ENCODE measurements at places on chromosomes 16 and 17.

- no peak for DNase-seq
These were observed 74.6 kb upstream of the TMEM97 start for GRCh38 chr17:28244446-28244845.

- DNase-seq = no peak
These were observed 12.8 kb downstream of the FAM20A start for GRCh38 chr17:68588362-68588761.

- no peak for DNase-seq
These were observed 81.8 kb upstream of the CCL2 start for GRCh38 chr17:34173241-34173640.

DNA sequence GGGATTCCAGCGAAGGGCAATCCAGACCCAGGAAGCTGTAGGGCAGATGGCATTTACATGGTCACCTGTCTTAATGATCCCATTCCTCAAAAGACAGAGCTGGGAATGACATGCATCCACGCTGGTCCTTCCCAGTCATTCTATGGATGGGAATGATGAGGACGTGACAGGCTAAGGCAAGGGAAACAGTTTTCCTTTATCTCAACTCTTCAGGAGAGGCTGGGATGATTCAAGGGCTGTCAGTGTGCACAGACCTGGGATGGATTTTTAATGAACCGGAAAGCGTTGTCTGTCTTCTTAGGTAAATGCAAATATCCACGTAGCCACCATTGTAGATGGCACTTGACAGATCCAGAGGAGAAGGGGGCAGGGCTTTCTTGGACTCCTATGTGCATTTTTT, 483.2 kb upstream of the EEF2KMT start:
- no peak for DNase-seq

DNA sequence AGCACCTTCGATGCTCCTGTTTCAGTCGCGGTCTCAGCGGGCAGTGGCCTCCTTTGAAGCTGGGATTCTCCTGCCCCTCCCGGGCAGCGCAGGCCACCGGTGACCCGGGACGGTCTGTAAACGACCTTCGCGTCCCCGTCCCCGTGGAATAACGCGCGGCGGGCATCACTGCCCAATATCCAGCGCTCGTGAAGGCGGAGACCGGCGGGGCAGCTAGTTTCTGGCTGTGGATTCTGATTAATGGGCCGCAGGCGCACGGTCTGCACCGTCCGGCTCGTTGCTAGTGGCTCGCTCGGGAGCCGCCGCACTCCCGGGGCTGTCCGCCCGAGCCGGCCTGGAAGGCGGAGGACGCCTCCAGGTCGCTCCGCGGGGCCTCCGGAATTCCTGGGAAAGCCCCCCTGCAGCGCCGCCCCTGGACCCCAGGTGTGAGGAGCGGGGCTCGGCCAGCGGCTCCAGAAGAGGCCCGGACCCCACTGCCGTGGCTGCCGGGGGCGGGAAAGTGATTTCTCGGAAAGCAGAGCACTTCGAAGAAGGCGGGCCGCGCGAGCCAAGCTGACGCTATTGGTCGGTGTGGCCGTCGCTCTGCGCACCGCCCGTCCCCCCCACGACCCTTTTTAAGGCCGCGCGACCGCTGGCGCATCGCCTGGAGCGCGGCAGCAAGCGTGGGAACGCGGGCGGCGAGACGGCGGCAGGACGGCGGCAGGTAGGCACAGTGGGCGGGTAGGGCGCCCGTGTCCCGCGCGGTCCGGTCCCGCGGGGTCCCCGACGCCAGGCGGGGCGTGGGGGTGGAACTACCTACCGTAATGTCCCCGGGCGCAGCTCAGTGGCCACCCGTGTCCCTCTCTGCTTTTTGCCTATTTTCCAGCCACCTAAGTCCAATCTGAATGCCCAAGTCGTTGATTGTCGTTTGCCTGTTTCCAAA, at the start of gene IRF8:
TSS of gene IRF8 (plus strand) at position 642 of the 922 bp plus-strand sequence. CDS start 3,854 bp downstream, outside the sequence.
- peak; percentile 15 for DNase-seq

DNA sequence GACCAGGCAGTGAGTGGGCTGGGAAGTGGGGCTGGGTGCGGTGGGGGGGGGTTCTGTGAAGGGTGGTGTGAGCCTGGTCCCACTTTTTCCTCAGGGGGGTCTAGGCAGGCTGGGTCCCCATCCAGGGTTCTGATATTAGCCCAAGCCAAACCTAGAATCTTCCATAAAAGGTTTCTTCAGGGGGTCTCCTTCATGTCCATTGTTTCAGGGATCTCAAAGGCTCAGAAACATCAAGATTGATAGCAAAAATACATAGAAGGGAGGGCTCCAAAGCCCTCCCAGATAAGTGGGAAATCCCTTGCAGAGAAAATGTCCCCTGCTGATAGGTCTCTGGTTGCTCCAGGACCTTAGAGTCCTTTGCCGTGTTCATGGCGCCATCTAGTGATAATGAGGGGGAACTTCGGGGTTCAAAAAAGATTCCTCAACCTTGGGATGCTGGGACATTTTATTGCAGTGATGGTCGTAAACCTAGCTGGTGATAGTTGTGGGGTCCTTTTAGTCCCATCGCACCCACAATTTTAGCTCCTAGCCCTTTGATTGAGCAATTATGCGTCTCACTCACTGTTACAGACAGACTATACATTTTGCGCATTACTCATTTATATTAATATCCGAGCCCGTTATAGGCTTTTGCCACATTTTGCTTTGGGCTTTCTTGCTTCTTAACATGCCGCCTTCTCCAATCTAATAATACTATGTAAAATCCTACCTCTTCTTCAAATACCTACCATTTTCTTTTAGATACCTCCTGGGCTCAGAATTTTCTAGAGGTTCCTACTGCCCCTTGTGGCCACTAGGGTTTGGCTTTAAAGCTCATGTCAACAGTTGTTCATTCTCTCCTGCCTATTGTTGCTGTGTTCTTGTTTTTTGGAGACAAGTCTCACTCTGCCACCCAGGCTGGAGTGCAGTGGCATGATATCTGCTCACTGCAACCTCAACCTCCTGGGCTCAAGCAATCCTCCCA, 35.1 kb downstream of the IGF2BP1 start:
- no peak for DNase-seq

DNA sequence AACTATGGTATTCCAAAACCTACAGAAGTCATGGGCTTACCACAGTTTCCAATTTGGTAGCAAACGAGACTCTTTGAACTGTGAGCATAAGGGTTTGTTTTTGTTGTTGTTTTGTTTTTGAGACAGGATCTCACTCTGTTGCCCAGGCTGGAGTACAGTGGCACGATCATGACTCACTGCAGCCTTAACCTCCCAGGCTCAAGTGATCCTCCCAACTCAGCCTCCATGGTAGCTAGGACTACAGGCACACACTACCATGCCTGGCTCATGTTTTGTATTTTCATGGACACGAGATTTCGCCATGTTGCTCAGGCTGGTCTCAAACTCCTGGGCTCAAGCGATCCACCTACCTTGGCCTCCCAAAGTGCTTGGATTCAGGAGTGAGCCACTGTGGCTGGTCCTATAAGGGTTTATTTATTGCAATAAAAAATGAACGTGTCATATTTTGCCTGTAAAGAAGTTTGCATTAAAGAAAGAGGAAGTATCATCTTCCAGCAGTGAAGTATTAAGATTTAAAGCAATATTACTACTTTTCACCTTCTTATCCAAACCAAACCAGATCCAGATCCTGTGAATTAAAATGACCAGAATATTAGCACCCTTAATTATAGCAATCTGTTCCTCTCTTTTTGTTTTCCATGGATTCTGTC, 37.2 kb downstream of the KCNJ2 start:
- no peak for DNase-seq
